Gastrocnemius medialis (tissue), 4 donors: ENCODE measurements at places on chromosomes 6 and 20. TPM values are rescaled to one million over a fixed set of nuclear protein-coding genes. Genes with fewer than 3 reads are reported as not detected.

TSBP1 gene
- total RNA-seq, result not detected

BAK1 gene
- total RNA-seq, result 7.3 TPM

PPIL1 gene
- 5.4 TPM for total RNA-seq

CLPSL2 gene
- not detected for total RNA-seq

EYS gene
- not detected for total RNA-seq

TRIM38 gene
- total RNA-seq, result 3.7 TPM

DNAH8 gene
- total RNA-seq, result not detected

KIZ gene
- total RNA-seq, result 29.2 TPM

PSMF1 gene
- 433 TPM for total RNA-seq

FAM162B gene
- 3.4 TPM for total RNA-seq

CLPSL1 gene
- not detected for total RNA-seq
